ENCODE measurements at places on chromosomes 11 and 22.

GRCh38 chr11:110134110-110134509 lies 40.9 kb downstream of the ZC3H12C start:
- no peak for DNase-seq
- no peak overlapping the region for H3K4me3 ChIP-seq
- H3K27me3 ChIP-seq, result no peaks in the 10 kb centered on the region
- H3K27ac ChIP-seq, result no peak overlapping the region
- peaks cover 8% of the 10 kb centered on the region for H3K36me3 ChIP-seq

DNA sequence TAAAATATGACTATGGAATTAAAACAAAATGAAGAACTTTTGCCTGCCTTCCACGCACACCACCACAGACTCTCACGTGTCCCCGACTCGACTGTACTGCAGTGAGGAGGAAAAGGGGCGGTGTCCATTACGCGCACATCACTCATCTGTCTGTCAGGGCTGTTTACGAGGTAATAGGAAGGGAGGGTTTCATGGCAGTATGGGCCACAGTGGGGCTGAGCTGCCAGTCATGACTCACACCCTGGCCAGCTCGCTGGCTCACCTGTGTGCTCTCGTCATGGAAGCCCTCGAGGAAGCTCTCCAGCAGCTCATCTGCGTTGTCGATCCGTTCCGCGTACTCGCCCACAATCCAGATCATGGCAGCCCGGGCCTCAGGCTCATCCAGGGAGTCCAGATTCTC lies 33.5 kb upstream of the RASL10A start:
- DNase-seq, result no peak
- peaks cover 89% of the 10 kb centered on the region for H3K36me3 ChIP-seq
- no peaks in the 10 kb centered on the region for H3K27me3 ChIP-seq

- H3K36me3 ChIP-seq, result no peaks in the 10 kb centered on the region
- H3K4me3 ChIP-seq, result no peak overlapping the region
Observed at GRCh38 chr22:39663751-39664150, 93.2 kb downstream of the CACNA1I start.

- no peaks in the 10 kb centered on the region for H3K27me3 ChIP-seq
- no peak overlapping the region for H3K4me3 ChIP-seq
- DNase-seq, result no peak
- no peaks in the 10 kb centered on the region for H3K36me3 ChIP-seq
Observed at GRCh38 chr11:68196219-68196618, 16.9 kb downstream of the KMT5B start.

- H3K27ac ChIP-seq, result no peak overlapping the region
- no peaks in the 10 kb centered on the region for H3K27me3 ChIP-seq
- no peak for DNase-seq
Observed at GRCh38 chr11:67304511-67305113, 1.3 kb downstream of the SSH3 start.

- no peak overlapping the region for H3K4me3 ChIP-seq
- no peaks in the 10 kb centered on the region for H3K36me3 ChIP-seq
Observed at GRCh38 chr11:98565311-98565710, 455.4 kb upstream of the CNTN5 start.

DNA sequence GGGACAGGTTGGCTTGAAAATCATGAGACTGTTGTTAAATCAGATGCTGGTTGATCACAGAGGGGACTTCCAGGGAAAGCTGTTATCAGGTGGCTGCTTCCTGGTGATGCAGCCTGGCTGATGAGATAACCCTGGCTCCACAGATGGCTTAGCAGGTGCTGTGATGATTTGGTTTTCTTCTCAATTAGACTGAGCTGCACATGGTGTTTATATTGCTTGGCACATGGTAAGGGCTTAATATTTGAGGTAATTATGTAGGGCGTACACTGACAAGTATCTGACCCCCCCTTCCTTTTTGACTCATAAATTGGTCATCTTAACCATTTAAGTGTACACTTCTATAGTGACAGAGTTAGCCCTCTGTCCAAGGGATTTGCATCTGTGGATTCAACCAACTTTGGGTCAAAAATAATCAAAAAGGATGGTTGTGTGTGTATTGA lies 7.0 kb downstream of the RPS3 start:
- H3K27me3 ChIP-seq, result no peaks in the 10 kb centered on the region
- H3K27ac ChIP-seq, result no peak overlapping the region
- H3K4me1 ChIP-seq, result peaks cover 26% of the 10 kb centered on the region
- peaks cover 66% of the 10 kb centered on the region for H3K36me3 ChIP-seq

GRCh38 chr11:8258289-8258688 lies 5.4 kb downstream of the LMO1 start:
- H3K4me3 ChIP-seq, result no peak overlapping the region
- H3K4me1 ChIP-seq, result peaks cover 21% of the 10 kb centered on the region
- DNase-seq, result no peak
- no peak overlapping the region for H3K27ac ChIP-seq
- H3K36me3 ChIP-seq, result no peaks in the 10 kb centered on the region
- peaks cover 38% of the 10 kb centered on the region for H3K27me3 ChIP-seq

DNA sequence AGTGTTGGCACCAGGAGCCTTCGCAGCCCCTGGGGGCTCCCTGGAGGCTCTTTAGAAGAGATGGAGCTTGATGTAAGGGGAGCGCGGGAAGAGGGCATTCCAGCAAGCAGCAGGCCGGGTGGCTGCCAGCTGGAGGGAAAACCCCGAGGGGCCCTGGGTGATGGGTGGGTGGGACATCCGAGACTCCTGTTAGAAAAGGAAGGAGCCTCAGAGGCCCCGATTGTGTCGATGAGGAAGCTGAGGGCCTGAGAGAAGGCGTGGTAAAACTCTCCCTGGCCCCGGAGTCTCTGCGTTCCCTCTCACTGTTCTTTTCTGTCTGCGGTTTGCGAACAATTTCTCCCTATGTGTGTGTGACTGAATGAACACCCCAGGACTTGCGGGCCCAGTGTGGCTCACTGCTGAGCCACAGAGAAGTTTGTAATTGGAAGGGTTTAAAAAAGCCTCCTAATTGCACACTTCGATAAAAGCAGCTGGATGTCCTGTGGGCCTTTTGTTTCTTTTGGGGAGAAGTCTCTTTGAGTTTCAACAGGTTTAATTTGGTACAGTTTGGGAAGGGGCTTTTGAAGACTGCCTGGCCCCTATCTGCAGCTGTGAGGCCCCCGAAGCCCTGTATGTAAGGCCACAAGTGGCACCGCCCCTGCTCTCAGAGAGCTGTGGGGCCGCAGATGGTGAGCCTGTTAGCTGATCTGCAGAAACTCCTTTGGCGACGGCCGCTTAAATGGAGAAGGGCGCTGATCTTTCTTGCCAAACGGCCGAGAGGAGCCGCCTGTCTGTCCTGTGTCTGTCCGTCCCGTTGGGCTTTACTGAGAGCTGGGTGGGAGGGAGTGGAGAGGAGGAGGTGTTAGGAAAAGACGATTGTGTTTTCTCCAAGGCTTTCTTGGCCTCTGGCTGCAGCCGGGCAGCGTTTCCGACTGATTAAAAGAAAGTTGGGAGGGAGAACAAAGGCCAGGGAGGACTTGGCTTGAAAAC lies 2.0 kb downstream of the FBLN1 start:
- peak overlapping the region; percentile 86 for H3K27ac ChIP-seq
- H3K4me3 ChIP-seq, result peak overlapping the region; percentile 71
- no peaks in the 10 kb centered on the region for H3K36me3 ChIP-seq

DNA sequence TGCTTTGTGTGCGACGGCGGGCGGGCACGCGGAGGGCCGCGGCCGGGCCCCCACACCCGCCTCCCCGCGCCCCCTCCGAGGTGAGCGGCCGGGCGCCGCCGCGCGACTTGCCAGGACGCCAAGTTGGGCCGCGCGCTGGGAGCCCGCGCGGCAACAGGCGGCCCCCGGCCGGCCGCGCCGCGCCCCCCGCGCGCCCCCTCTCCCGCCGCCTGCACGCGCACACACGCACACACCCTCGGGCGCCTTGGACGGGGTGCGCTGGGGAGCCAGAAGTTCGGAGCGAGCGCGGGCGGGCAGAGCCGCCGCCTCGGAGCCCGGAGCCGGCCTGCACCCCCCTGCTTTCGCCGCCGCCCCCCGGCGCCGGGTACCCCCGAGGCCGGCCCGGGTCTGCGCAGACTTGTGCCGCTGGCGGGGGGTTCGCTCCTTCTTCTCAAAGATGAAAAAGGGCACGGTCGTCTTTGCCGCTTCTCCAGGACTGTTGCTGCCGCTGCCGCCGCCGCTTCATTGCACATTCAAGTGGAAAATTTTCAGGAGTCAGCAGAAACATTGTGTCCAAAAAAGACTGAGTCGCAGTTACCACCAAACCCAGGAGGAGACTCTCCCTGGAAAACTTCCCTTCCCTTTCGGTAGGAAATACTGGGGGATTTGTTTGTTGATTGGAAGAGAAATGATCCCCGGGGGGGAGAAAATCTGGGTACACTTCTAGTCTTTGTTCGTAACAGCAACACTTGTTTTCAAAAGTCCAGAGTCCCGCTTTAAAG lies 895 bp downstream of the TEAD1 start:
- no peaks in the 10 kb centered on the region for H3K36me3 ChIP-seq
- DNase-seq, result peak; percentile 48
- peaks cover 55% of the 10 kb centered on the region for H3K4me1 ChIP-seq
- peak overlapping the region; percentile 98 for H3K27ac ChIP-seq
- peak overlapping the region; percentile 84 for H3K4me3 ChIP-seq

DNA sequence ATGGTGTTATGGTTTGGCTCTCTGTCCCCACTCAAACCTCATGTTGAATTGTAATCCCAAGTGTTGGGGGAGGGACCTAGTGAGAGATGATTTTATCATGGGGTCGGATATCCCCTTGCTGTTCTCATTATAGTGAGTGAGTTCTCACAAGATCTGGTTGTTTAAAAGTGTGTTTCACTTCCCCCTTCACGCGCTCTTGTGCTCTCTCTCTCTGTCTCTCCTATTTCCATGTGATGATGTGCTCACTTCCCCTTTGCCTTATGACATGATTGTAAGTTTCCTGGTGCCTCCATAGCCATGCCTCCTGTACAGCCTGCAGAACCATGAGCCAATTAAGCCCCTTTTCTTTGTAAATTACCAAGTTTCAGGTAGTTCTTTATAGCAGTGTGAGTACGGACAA lies 765.1 kb downstream of the KCNA4 start:
- no peak overlapping the region for H3K27ac ChIP-seq
- H3K4me3 ChIP-seq, result no peak overlapping the region
- DNase-seq, result no peak
- no peaks in the 10 kb centered on the region for H3K36me3 ChIP-seq
- H3K27me3 ChIP-seq, result no peaks in the 10 kb centered on the region

- H3K27me3 ChIP-seq, result peaks cover 3% of the 10 kb centered on the region
- no peak overlapping the region for H3K4me3 ChIP-seq
- DNase-seq, result no peak
- no peaks in the 10 kb centered on the region for H3K4me1 ChIP-seq
Observed at GRCh38 chr11:111115890-111116289, 129.6 kb upstream of the POU2AF2 start.

GRCh38 chr11:98545544-98546175 lies 475.1 kb upstream of the CNTN5 start:
- H3K27ac ChIP-seq, result no peak overlapping the region
- no peaks in the 10 kb centered on the region for H3K36me3 ChIP-seq
- no peak overlapping the region for H3K4me3 ChIP-seq
- no peaks in the 10 kb centered on the region for H3K27me3 ChIP-seq

GRCh38 chr11:87144252-87144651 lies 106.5 kb downstream of the TMEM135 start:
- H3K27ac ChIP-seq, result no peak overlapping the region
- no peak for DNase-seq
- peaks cover 6% of the 10 kb centered on the region for H3K4me1 ChIP-seq

- H3K27me3 ChIP-seq, result peaks cover 58% of the 10 kb centered on the region
- no peak overlapping the region for H3K27ac ChIP-seq
- no peak overlapping the region for H3K4me3 ChIP-seq
- DNase-seq, result no peak
Observed at GRCh38 chr22:48955351-48956311, 872.0 kb downstream of the BRD1 start.

GRCh38 chr11:66112601-66113499 lies 42.8 kb downstream of the PACS1 start:
- peak overlapping the region; percentile 24 for H3K27ac ChIP-seq
- peaks cover 73% of the 10 kb centered on the region for H3K4me1 ChIP-seq
- no peaks in the 10 kb centered on the region for H3K27me3 ChIP-seq
- no peak for DNase-seq
- no peak overlapping the region for H3K4me3 ChIP-seq
- no peaks in the 10 kb centered on the region for H3K36me3 ChIP-seq
